ENCODE measurements at places on chromosomes 11 and 22.

DNA sequence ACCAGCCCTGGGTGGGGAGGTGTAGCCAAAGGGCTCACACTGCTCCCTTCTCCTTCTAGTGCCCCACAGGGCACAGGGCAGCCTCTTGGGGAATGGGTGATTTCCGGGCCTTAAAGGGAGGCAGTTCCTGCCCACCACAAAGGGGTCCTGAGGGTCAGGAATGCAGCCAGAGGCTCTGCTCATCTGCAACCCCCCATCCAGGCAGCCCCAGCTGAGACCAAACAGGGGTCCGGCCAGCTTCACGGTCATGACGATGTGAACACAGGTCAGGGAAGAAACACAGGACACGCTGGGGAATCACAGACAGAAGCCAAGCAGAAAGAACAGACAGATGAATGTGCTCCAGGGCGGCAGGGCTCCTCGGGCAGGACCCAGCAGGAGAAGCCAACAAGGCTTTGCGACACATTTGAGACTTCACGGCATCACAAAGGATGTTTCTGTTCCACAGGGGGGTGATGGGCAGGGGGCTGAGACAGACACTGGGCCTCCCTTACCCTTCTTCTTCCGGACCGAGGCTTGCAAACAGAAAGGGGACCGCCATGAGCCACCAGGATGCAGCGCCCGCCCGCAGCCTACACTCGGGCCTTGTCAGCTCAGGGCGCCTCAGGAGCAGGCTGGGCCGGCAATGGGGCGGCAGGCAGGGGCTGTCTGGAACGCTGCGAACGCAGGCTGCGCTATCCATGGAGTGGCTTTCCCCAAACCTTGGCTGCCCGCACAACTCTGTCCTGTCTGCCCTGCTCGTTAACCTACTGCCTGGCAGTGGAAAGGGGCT lies 101.9 kb downstream of the CTTN start:
- no peak for DNase-seq

- DNase-seq, result no peak
Measured at GRCh38 chr22:49570032-49570848, 257.4 kb downstream of the BRD1 start.

DNA sequence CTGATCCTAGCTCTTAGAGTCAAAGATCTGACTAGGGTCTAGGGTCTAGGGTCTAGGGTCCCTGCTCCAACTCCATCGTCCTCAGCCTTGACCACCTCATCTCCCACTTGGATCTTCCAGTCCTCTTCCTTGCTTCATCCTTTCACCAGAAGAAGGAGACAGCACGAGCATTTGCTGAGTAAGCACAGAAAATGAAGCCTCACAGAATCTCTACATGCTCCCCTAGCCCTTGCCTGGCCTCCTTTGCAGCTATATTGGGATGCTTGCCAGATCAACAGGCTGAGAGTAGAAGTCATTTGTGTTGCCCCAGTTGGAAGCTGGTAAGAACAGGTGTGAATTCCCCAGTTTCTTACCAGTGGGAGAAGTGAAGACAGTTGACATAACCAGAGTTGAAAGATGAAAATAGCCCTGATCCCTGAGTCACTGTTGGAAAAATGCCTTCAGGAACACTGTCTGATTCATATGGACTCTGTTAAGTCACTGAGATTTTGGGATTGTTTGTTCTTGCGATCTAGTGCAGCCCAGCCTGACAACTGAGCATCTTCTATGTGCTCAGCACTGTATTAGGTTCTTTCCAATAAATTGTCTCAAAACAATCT lies 552.5 kb downstream of the INSC start:
- no peak for DNase-seq

GRCh38 chr11:22199243-22199642 lies 6.4 kb downstream of the ANO5 start:
- no peak for DNase-seq

DNA sequence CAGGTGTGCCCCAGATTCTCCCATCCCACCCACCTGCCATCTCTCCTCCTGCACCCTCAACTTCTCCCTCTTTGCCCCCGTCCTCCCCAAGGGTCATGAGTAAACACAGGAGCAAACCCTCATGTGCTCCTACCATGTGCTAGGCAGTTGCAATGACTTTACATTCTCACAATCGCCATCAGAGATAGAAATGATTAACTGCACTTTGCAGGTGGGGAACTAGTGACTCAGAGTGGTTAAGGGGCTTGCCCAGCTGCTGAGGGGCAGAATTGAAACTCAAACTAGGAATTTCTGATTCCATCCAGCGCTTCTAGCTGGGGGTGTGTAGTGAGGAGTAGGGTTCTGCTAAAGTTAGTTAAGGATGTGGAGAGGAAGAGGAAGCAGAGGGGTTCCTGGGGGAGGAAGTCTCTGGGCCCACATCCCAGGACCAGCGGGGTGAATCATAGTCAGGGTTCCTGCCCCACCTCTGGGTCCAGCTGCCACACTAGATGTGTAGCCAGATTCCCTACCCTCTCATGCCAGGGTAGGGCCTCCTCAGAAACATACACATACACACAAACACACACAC lies 16.0 kb upstream of the PRG2 start:
- no peak for DNase-seq

GRCh38 chr11:107473792-107474191 lies 16.2 kb upstream of the CWF19L2 start:
- no peak for DNase-seq

DNA sequence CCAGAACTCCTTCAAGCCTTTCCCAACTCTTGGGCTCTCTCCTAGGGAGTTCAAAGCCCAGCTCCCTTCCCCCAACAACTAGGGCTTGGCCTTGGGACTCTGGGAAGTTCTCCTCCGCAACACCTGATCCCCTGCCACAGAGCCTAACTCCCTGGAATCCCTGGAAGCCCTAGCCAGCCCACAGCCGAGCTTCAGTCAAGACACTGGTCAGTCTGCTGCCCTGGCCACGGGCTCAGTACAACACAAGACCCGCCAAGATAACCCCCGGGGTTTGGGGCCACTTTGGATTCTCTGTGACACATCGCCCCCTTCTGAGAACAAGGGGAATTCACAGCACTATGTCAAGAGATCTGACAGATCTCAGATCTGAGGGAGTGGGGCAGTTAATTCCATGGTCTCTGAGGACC lies 58.3 kb downstream of the SLC22A12 start:
- no peak for DNase-seq

- no peak for DNase-seq
Measured at GRCh38 chr11:69092263-69092662, 43.5 kb downstream of the TPCN2 start.

- DNase-seq, result no peak
Measured at GRCh38 chr11:121367001-121367843, 74.7 kb downstream of the SC5D start.

GRCh38 chr11:69962152-69962551 lies 116.0 kb upstream of the ANO1 start:
- no peak for DNase-seq

- DNase-seq, result no peak
Measured at GRCh38 chr22:48389916-48390315, 1437.8 kb downstream of the BRD1 start.

- DNase-seq, result no peak
Measured at GRCh38 chr11:117424781-117425180, 97.1 kb downstream of the CEP164 start.

GRCh38 chr11:59154610-59155009 lies 12.0 kb downstream of the FAM111A start:
- no peak for DNase-seq

- no peak for DNase-seq
Measured at GRCh38 chr11:2768471-2769408, 68.9 kb upstream of the KCNQ1OT1 start.

GRCh38 chr11:69923196-69923595 lies 104.0 kb upstream of the FGF3 start:
- DNase-seq, result no peak

GRCh38 chr11:102254047-102254446 lies 63.2 kb upstream of the BIRC3 start:
- no peak for DNase-seq

- DNase-seq, result no peak
Measured at GRCh38 chr11:112885744-112886433, 75.3 kb upstream of the NCAM1 start.

DNA sequence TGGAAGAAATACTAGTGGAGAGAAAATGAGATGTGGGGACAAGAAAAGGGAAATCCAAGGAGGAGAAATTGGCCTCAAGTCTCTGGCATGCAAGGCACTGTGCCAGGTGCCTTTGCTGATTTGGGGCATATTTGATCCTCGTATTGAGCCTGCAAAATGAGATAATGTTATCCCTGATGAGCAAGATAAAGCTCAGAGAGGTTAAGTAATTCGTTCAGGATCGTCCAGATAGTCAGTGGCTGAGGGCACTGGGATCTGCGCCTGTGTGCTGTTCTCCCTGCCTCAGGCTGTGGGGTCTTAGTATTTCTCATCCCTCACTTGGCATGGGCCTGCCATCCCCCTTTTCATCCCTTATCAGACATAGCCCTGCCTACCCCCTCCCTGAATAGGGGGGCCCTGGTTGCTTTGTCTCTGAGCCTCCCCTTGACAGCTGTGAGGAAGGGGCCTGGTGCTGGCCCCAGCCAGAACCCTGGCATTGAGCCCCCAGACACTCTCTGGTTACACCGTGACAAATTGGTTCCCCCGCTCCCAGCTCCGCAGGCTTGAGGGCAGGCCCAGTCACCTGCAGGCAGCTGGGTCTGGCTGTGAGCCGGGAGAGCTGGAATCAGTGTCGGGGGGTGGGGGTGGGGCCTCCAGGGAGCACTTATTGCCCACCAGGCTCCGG lies 85.7 kb downstream of the NECTIN1 start:
- no peak for DNase-seq

GRCh38 chr11:17343907-17344306 lies 7.7 kb upstream of the NCR3LG1 start:
- no peak for DNase-seq

- DNase-seq, result no peak
Measured at GRCh38 chr11:85440273-85440672, 186.9 kb downstream of the DLG2 start.

DNA sequence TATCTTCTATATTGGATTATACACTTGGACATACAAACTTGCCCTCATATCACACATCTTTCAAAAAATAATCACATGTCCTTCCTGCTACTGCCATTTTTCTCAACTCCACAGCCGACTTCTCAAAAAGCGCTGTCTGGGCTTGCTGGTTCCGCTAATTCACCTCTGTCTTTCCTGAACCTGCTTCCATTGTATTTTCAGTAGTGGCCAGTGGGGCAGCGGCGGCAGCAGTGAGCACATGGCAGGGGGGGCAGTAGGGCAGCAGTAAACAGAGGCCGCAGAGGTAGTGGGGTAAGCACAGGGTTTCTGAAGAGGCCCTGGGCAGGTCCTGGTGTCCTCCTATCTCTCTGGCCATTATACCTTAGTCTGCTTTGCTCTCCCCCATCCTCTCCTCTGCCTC lies 126.3 kb downstream of the RRAS2 start:
- DNase-seq, result no peak

GRCh38 chr11:29452146-29452545 lies 564.7 kb downstream of the KCNA4 start:
- DNase-seq, result no peak

GRCh38 chr11:76607431-76607830 lies 63.1 kb downstream of the LRRC32 start:
- DNase-seq, result no peak

GRCh38 chr11:94550513-94550912 lies 6.8 kb downstream of the FUT4 start:
- no peak for DNase-seq

- no peak for DNase-seq
Measured at GRCh38 chr22:28962042-28962554, 78.7 kb downstream of the ZNRF3 start.

DNA sequence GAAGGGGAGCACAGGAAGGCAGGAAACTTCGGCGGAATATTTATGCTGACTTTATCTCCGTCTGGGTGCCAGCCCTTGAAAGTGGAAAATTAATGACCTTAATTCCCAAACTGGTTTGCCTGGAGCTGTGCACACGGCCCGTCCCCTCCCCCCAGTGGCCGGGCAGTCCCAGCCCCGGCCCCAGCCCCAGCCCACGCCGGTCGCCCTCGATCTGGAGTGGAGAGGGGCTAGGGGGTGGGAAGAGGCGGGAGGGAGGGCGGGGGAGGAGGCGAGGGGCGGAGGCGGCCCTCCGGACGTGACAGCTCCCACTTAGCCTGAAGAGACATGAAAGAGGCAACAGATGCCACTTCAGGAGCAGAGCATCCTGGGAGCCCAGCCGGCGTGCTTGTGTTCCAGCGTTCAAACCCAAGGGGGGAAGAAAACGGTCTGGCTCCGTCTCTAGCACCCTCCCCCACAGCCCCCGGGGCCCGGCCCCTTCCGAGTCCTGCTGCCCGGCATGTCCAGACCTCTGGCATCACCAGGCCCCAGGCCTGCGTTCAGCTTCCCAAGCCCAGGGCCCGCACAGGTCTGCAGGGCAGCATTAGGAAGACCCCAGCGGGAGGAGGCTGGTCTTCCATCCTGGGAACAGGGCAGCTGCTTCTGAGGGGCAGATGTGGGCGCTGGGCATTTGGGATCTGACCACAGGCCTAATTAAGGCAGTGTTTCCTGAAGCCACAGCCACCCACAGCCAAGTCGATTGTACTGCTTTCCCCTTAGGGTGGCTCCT lies 20.0 kb upstream of the LMO1 start:
- no peak for DNase-seq

GRCh38 chr22:37351232-37351631 lies 68.9 kb downstream of the CYTH4 start:
- DNase-seq, result no peak

- DNase-seq, result no peak
Measured at GRCh38 chr11:130706572-130706971, 209.7 kb downstream of the SNX19 start.

DNA sequence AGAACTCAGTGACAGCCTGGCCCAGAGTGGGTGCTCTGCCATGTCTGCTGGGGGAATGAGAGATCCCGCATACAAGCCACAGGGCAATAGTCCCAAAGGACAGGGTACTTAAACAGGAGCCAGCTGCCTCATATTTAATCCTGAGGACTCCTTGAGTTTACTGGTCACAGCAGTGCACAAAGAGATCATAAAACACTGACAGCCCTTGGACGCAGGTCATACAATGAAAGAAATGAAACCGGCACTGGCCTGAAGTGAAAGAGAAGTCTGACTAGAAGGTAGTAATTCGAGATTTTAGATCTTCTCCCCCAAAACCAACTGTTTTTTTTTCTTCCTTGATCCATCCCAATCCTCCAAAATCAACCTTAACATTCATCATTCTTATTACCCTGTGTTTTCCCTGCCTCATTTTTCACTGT lies 299.8 kb upstream of the SYN3 start:
- no peak for DNase-seq

DNA sequence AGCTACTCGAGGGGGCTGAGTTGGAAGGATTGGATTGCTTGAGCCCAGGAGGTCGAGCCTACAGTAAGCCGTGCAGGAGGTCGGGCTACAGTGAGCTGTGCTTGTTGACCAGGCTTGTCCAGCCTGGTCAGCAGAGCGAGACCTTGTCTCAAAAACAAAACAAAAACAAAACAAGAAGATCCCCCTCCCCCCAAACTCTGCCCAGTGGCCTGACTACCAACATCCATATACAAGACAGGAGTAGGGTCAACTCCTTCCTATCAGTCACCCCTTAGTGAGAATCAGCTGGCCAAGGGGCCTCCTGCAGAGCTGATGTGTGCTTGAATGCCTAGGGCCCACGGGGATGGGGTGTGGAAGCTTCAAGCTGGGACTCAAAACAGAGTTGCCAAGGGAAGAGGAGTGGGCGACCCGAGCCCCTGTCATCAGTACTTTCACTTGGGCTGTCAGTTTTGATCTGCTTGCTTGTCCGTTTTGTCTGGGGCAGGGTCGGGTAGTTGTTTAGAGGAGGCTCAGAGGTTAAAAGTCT lies 942 bp upstream of the TSPAN18 start:
- no peak for DNase-seq
